Activated naive CD8-positive, alpha-beta T cell treated with anti-CD3 and anti-CD28 coated beads for 36 hours (primary cell): ENCODE measurements at places on chromosomes 1 and 21. TPM values are rescaled to one million over a fixed set of nuclear protein-coding genes. Genes with fewer than 3 reads are reported as not detected.

Gene OR10Z1
- total RNA-seq: not detected

Gene SLC2A5
- total RNA-seq: 0.08 TPM

Gene SLC1A7
- total RNA-seq: not detected

Gene UTS2
- total RNA-seq: 0.74 TPM

Gene GBP1
- 141 TPM for total RNA-seq

Gene PDPN
- not detected for total RNA-seq

Gene ZBTB21
- 29.7 TPM for total RNA-seq

Gene UBE4B
- 32.9 TPM for total RNA-seq

Gene FCRL6
- not detected for total RNA-seq

Gene SH2D1B
- total RNA-seq: not detected

Gene BRINP3
- total RNA-seq: not detected

Gene P3H1
- 24.1 TPM for total RNA-seq

- no peak for DNase-seq
Measured at GRCh38 chr1:74641876-74642275, 31.7 kb downstream of the ERICH3 start.

- DNase-seq: no peak
Measured at GRCh38 chr1:157734321-157734720, 33.8 kb upstream of the FCRL3 start.

- no peak for DNase-seq
Measured at GRCh38 chr1:184193451-184193850, 141.9 kb downstream of the TSEN15 start.

DNA sequence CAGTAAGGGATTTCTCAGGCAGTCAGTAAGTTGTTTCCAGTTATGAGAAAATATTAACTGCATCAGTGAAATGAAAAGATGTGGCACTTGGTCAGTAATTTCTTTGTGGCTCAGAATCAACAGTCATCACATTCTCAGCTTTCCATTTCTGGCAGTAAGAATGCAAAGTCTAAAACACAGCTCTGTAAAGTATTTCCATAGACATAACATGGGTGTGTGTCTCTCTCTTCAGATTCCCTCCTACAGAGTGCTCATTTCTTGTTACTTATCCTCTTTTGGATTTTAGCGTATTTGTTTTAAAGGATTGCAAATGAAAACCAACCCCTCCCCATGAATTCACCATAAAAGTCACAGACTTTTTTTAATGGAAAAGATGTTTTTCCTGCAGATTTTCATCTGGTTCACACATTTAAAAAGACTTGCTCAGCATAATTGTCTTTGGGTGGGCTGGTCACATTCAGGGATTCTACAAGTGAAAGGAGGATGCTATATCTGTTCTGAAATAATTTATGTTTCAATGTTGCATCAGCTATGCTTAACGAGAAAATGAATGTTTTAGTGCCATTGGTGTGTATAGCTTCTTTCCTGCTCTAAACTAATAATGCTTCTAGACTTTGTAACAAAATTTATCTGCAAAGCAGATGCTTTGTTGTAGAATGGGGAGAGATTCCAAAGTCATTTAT is 34.6 kb upstream of the CD55 start:
- no peak for DNase-seq

DNA sequence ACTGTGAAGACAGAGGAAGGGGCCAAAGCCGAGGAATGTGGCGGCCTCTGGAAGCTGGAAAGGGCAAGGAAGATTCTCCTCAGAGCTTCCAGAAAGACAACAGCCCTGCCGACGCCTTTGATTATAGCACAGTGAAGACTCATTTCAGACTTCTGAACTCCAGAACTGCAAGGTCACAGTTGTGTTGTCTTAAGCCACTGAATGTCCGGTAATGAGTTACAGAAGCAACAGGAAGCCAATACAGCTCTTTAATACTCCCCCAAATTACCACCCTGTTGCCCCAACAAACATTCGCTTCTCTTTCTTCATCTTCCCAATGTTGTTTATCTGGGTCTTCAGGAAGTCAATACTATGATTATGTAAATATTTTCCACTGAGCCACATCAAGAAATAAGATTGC is 44.0 kb downstream of the ETS2 start:
- no peak for DNase-seq

DNA sequence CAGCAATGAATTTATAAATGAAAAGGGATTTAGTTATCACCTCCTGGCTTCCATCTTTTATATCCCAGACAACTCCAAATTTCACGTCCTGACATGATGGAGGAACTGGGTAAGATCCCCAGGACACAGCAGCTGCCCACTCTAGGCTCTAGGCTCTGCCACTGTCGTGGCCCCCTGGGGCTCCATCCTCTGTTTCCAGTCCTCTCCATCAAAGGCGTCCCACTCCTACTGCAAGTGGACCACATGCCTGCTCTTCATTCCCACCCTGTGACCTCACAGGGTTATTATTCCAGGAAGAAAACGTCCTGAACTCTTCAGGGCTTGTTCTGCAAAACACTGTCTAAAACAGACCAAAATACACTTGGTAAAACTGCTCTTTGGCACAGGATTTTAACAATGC is 11.9 kb downstream of the URB1 start:
- DNase-seq: no peak

DNA sequence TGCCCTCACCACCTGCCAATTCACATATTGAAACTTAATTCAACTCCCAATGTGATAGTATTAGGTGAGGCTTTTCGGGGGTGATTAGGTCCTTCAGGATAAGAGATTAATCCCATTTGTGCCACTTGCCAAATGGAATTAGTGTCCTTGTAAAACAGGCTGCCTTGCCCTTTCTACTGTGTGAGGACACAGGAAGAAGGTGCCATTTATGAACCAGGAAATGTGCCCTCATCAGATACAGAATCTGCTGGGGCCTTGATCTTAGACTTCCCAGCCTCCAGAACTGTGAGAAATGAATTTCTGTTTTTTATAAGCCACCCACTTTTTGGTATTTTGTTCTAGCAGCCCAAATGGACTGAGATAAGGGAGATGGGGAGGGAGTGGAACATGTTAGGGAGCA is 39.1 kb upstream of the AGL start:
- no peak for DNase-seq

DNA sequence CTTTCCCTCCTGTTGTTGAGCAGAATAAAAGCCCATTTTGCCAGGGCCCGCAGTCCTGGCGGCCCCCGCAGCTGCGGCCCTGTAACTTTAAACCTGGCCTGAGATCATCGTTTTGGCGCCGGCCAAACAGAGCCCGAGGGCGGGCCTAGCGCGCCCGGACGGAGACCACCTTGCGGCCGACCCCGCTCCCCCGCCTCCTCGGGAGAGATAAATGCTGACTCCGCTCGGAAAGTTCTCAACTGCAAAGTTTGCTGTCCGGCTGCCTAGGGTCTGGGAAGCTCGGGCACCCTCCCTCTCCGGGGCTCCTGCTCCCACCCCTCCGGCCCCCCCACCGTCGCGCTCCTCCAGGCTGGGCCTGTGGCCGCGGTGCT is at the start of gene PDPN:
PDPN (plus strand) TSS at position 238 of the 371 bp plus-strand sequence. CDS start 202 bp downstream, outside the sequence.
- DNase-seq: no peak

GRCh38 chr1:55288245-55288644 is 73.1 kb upstream of the USP24 start:
- no peak for DNase-seq

- DNase-seq: no peak
Measured at GRCh38 chr1:100657876-100658715, 61.4 kb upstream of the VCAM1 start.

DNA sequence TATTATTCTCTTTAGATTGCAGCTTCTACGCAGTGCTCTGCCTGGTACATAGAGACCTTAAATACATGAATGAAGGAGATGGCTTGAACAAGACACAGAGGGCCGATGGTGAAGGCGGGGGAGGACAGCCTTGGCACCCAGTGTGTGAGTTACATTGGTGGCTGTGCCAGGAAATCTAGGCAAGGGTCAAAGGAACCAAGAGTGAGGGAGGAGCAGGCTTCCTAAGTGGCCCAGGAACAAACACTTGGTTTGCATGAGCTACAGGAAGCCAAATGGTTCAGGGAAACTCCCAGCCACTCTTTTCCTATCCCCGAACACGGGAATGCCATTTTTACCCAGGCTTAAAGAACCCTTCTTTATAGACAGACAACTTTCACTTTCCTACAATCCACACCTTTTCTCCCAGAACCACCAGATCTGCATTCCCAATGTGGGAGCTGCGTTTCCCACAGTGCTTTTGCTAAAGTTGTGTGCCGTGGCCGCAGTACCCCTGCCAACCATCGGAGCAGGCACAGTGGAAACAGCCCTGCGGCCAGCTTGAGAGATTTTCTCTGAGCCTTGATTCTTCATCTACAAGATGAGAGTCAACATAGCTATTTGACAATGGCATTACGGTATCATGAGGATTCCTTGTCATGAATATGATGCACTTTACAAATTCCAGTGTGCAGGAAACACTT is 3.5 kb upstream of the CLEC20A start:
- no peak for DNase-seq

DNA sequence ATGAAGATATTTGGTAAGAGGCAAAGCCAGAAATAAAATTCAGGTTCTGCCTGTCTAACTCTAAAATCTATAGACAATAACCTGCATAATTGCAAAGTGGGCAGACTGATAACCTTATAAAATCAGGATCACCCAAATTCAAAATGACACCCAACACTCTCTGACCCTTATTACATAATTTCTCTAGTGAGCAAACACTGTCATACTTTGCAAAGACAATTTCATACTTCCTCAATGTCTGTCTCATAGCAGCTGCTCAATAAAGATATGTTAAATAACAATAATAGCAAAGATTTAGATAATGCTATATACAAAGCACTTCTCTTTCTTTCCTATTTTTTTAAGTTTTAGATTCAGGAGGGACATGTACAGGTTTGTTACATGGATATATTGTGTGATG is 118.5 kb downstream of the UCHL5 start:
- no peak for DNase-seq

DNA sequence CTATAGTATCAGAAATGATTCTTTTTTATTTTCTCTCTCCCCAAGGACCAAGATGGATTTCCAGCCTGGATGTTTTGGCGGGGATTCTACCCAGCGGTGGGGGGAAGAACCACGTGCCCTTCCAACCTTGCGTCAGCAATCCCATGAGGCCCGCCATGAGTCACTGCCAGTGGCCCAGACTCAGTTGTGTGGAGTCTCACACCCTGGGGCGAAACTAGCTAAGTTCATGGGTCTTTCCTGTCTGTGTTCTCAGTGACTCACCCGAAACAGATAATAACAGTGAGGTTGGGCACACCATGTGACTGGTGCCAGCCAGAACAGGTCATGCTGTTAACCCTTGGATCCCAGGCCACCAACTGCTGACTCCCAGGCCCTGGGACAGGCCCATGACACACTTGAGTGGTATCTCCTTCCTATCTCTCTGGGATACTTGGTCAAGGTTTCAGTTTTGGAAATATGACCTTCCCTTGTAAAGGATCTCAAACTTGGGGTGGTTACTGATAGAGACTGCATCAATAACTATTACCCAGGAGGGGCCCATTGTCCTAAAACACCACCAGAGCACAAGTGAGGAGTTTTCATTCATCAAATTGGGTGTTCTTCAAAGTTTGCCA is 98.0 kb upstream of the DUSP10 start:
- peak; percentile 79 for DNase-seq

GRCh38 chr1:225940385-225941151 is 452 bp downstream of the LEFTY2 start:
- DNase-seq: no peak

DNA sequence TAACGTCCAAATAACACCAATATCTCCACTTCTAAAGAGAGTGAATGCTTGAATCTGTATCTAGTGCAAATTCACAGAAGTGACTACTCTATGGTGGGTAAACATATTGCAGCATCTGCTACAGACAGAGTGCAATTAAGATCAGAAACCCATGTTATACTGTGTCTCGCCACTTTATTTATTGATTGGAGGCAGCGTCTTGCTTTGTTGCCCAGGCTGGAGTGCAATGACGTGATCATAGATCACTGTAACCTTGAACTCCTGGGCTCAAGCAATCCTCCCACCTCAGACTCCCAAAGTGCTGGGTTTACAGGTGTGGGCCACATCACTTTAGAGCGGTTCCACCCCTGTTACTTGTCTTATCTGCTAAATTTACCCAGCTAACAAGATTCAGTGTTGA is 57.0 kb downstream of the HLCS start:
- no peak for DNase-seq

DNA sequence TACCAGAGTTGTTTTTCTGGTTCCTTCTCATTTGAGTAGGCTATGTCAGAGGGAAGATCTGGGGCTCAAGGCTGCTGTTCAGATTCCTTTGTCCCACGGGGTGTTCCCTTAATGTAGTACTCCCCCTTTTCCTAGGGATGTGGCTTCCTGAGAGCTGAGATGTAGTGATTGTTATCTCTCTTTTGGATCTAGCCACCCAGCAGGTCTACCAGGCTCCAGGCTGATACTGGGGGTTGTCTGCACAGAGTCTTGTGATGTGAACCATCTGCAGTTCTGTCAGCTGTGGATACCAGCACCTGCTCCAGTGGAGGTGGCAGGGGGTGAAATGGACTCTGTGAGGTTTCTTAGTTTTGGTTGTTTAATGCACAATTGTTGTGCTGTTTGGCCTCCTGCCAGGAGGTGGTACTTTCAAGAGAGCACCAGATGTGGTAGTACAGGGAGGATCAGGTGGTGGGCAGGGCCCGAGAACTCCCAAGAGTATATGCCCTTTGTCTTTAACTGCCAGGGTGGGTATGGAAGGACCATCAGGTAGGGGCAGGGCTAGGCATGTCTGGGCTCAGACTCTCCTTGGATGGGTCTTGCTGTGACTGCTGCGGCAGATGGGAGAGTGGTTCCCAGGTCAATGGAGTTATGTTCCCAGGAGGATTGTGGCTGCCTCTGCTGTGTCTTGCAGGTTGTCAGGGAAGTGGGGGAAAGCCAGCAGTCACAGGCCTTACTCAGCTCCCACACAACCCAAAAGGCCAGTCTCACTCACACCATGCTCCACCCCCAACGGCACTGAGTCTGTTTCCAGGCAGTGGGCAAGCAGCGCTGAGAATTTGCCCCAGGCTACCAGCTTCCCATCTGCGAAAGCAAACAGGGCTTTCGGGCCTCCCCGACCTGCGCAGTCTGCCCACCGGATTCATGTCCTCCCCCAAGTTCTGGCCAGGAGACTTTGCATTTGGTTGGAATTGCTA is 64.2 kb downstream of the SERINC2 start:
- DNase-seq: no peak

GRCh38 chr1:213683529-213683928 is 304.2 kb upstream of the PROX1 start:
- no peak for DNase-seq

- DNase-seq: no peak
Measured at GRCh38 chr1:2289607-2290006, 61.5 kb downstream of the SKI start.

- DNase-seq: no peak
Measured at GRCh38 chr1:226523646-226524406, 24.7 kb upstream of the STUM start.

- DNase-seq: no peak
Measured at GRCh38 chr1:36349839-36350238, 26.4 kb upstream of the EVA1B start.

DNA sequence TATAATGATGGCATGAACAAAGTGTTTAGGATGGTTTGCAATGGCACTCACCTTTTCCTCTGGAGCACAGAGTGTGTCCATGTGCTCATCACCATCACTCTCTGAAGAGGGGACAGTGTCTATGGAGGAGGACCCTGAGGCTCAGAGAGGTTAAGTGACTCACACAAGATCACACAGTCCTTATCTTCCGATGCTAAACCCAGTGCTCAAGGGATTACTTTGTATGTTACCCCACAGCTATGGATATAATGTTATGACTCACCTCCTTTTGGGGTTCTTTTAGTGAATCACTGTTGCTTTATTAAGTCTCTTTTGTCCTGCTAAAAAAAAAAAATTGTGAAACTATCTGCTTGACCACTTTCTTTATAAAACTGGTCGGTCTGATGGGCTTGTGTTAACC is 67.6 kb downstream of the TENT5C start:
- no peak for DNase-seq
